ENCODE measurements at places on chromosomes 5 and 9.
A peak's percentile ranks its signal among the peaks of the same experiment; 100 is the strongest.

DNA sequence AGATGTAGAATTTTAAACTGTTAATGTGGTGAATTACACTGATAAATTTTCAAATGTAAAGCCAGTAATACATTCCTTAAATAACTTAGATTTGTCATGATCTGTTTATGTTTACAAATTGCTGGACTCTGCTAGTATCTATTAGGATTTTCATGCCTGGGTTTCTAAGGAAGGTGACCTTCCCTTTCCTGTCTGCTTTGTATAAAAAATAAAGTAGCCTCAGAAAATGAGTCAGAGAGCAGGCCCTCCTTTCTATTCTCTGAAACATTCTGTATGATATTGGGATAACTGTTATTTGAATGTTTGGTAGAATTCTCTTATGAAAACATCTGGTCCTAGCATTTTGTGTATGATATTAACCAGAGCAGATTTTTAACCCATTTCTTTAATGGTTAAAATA is 255.3 kb downstream of the SYK start:
- DNase-seq, result no peak

- no peak for DNase-seq
Observed at GRCh38 chr9:135332979-135333748, 146.4 kb upstream of the PPP1R26 start.

- no peak for DNase-seq
Observed at GRCh38 chr9:29230931-29231330, 1657.7 kb upstream of the C9orf72 start.

DNA sequence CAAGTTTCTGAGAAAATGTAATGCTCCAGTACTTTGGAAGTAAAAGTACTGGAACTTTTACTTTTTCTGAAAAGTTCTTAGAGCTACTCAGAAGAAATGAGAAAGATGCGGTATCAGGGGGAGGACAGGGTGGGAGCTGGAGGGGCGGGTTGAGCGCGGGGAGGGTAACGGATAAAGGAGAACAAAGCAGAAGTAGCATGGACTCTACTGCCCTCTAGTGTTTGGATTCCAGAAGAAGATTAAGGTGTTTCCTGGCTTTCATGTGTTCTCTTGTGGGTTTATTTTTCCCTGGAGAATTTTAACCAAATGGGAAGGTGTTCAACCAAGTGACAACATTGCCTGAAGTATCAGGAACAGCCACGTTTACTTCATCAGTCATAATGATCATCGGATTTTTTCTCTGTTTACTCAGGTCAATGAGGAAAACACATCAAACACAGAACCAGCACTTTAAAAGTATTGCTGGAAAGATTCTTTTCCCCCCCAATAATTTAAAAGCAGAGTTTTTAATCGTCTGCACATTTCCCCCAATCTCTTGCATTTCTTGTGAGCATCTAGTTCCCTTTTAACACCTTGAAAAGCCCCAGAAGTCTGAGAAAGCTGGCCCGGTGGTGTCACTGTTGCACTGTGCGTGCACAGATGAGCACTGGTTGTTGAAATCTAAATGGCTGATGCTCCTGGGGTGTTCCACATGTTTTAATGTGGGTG is 190.6 kb downstream of the MPDZ start:
- no peak for DNase-seq

DNA sequence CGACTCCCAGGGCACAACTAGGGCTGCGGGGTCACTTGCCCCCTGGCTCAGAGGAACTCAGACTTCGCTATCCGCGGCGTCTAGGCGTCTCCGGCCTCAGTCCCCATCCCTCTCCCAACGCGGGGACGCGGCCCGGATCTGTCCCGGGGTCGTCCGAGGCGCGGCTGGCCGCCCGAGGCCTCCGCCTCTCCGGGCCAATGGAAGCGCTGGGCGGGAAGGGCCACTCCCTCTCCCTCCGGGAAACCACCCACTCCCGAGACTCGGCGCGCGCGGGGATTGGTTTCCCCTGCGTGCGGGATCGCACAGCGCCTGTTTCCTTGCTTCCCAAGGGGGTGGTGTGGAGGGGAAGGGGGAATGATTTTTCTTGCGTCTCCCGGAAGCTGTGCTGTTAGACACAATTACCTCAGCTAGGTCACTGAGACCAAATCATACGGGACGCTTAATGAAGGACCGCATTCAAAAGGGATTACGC is 38.3 kb downstream of the NR2F1 start:
- DNase-seq, result no peak

DNA sequence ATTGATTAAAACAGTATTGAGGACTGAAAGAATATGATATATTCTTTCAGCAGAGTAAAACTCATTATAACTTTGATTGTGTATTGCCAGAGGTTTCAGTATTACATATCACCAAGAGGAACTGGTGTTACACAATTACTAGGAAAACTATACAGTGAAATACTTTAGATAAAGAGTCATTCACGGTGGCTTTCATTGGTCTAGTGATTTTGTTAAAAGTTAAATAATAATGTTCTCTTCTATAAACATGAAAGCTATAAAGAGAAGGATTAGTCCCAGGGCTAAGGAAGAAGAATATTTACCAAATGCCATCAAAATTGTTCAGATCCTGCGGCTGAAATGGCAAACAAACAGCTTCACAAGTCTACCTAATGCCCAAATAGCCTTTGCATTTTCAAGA is 306.2 kb downstream of the SEMA5A start:
- DNase-seq, result no peak

DNA sequence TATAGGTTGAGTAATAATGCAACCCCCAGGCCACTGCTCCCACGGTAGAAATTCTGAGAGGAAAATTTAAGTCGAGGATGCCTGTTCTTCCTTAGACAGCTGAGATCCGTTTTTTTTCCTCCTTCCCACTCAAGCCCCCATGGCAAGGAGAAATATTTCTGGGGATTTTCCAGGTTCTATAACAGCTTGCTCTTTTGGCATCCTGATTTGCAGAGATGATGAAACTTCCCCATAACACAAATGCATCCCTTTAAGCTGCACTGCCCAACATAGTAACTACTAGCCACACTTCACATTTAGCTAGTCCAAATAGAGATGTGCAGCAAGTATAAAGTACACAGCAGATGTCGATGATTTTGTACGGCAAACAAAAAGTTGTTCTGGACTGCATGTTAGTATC is 32.5 kb upstream of the GNA14 start:
- no peak for DNase-seq

DNA sequence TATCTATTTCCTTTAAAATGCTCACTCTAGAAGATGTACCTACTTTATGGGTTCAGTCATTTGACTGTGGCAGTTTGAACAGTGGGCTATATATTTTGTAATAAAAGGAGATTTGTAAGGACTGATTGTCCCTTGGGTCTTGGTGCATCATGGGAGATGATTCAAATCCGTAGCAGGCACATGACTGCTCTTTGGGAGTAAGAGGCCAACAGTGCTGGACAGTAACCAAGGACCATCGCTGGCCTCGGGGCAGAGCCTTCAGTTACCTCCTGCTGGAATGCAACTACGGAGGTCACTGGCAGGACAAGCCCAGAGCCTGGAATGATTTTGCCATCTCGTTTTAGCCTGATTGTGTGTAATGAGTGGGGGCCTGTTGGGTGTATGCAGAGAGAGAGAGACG is 7.0 kb upstream of the MAMDC2 start:
- no peak for DNase-seq

GRCh38 chr5:126676195-126676624 is 75.5 kb downstream of the PHAX start:
- DNase-seq, result peak; percentile 41

GRCh38 chr9:127353882-127354281 is 43.1 kb upstream of the SLC2A8 start:
- no peak for DNase-seq

DNA sequence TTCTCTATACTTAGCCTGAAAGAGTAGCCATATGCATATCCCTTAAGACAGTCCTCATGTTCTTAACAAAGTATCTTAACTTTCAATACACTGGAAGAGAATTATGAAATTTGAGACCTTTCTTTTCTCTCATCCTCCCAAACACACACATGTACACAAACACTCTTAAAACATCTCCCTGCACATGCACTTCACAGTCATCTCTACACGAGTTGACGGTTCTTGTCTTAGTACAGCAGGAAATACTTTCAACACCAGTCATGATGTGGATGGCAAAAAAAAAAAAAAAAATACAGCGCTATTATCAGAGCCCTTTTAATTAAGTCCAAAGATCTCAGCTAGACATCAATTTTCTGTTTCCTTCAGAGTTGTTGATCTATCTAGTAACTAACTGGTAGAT is 43.6 kb upstream of the PCSK1 start:
- DNase-seq, result no peak

GRCh38 chr5:3778000-3778550 is 182.4 kb downstream of the IRX1 start:
- no peak for DNase-seq

- no peak for DNase-seq
Observed at GRCh38 chr5:180401229-180401907, 48.2 kb upstream of the GFPT2 start.

GRCh38 chr9:116687754-116688135 is 640 bp downstream of the TRIM32 start:
- no peak for DNase-seq

- no peak for DNase-seq
Observed at GRCh38 chr5:89520771-89521170, 637.8 kb upstream of the MEF2C start.

- DNase-seq, result no peak
Observed at GRCh38 chr9:134602547-134603362, 38.8 kb upstream of the COL5A1 start.

- DNase-seq, result no peak
Observed at GRCh38 chr5:165928971-165929370, 2362.5 kb upstream of the WWC1 start.

GRCh38 chr5:167831754-167832504 is 459.5 kb upstream of the WWC1 start:
- no peak for DNase-seq

DNA sequence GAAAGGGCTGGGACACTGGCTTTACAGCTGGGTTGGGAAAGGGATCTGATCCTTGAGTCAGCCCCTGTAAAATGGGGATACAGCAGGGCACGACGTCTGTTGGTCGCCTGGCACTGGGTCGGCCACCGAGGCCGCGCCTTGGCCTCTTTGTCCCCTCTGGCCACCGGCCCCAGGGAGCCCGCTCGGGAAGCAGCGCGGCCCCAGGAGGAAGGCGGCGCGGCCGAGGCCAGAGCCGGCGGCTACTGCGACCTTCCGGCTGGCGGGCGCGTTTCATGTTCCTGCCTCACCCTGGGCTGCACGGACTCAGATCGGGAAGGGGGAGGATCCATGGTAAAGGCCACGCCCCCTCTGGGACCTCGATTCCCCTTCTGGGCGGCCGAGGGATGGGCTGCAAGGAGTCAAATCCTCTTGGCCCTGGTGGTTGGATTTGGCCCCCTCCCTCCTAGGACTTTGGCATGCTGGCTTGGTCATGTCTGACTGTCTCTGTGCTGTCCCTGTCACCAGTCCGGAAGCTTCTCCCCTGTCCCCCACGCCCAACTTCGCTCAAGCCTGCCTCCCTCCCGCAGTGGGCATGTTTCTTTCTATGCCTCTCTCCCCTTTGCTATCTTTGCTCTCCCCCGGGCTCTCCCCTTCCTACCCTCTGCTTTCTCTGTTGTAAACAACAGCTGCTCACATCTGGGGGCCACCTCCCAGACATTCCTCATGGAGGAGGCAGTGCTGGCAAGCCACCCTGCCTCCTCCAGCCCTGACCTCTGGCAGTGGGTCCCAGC is 25.8 kb downstream of the FPGS start:
- no peak for DNase-seq

GRCh38 chr9:128155736-128156500 is 4.1 kb upstream of the BBLN start:
- DNase-seq, result no peak

- DNase-seq, result no peak
Observed at GRCh38 chr5:96318569-96319110, 114.4 kb downstream of the PCSK1 start.

DNA sequence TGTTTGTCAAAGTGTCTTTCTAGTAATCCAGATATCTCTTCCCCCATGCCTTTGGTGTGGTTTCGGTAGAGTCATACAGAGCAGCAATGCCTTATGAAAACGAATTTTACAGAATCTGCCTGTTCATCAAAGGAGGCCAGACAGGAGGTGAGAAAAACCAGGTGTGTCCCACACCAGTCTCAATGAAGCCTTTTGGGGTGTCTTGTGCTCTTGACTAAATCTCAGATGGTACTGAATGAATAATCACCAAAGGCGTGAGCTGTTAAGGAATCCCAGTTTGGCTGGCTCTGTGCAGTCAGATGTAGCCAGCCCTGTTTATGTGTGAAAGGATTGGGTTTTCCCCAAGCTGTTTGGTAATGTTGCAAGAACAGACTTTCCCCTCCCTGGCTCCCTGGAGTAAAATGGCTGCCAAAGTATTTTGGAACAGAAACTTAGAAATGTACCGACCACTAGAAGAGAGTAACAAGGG is 70.8 kb upstream of the CDKN2B start:
- no peak for DNase-seq

DNA sequence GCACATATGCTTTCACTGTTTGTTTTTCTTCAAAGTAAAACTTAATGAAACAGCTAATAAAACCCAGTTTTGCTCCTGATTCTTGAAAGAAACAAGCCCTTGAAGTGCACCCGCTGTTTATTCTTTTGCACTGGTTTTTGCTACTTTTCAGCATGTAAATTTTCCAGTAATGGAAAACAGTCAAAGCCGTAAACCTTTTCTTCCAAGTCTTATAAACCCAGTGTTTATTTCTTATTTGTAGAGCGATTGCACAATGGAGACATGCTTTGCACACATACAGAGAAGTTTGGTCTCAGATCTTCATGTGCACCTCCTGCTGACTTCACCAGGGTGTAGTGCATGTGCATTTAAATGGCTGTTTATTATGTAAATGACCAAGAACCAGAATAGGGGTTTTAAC is 51.8 kb downstream of the ATG10 start:
- no peak for DNase-seq

DNA sequence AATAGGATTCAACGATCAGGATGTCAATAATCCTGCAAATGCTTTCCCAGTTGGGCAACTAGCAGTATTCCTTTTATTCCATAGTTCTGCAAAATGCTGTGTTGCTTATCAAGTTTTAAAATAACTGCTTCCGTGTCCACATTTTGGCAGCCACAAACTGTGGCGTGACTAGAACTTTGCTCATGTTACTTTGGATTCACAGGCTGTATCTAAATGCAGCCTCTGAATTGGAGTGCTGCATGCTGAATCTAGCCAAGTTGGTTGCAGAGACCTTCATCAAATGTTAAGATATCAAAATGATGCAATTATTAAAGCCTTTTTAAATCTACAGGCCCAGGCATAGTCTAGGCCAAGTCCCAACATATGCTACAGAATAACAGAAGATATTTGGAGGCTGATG is 249.2 kb downstream of the NR2F1-AS1 start:
- DNase-seq, result no peak

GRCh38 chr5:156326718-156327259 is at the start of gene SGCD:
SGCD (plus strand) TSS chr5:156327164.
- no peak for DNase-seq

- DNase-seq, result no peak
Observed at GRCh38 chr5:140926443-140927227, 536 bp downstream of the PCDHAC1 start.

DNA sequence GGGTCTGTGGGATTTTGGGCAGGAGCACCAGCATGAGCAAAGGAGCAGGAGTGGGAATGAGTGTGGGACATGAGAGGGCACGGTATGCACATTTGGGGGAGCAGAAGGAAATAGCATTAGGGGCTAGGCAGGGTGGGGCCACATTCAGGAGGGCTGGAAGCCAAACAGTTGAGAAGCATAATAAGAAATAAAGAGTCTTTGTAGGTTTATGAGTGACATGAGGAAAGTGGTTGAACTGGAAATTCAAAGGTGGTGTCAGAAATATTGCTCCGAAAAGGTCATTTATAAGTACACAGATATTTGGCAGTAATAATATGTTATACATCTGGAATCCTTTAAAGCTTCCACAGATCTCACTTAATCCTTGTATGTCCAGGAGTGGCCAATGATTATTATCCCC is 26.4 kb downstream of the ARHGEF28 start:
- no peak for DNase-seq

All from stimulated activated CD8-positive, alpha-beta memory T cell treated with anti-CD3 and anti-CD28 coated beads, Interleukin-2, amount 100 ng/mL, for 1 hour (primary cell).